ENCODE measurements at places on chromosomes 12 and 14.

DNA sequence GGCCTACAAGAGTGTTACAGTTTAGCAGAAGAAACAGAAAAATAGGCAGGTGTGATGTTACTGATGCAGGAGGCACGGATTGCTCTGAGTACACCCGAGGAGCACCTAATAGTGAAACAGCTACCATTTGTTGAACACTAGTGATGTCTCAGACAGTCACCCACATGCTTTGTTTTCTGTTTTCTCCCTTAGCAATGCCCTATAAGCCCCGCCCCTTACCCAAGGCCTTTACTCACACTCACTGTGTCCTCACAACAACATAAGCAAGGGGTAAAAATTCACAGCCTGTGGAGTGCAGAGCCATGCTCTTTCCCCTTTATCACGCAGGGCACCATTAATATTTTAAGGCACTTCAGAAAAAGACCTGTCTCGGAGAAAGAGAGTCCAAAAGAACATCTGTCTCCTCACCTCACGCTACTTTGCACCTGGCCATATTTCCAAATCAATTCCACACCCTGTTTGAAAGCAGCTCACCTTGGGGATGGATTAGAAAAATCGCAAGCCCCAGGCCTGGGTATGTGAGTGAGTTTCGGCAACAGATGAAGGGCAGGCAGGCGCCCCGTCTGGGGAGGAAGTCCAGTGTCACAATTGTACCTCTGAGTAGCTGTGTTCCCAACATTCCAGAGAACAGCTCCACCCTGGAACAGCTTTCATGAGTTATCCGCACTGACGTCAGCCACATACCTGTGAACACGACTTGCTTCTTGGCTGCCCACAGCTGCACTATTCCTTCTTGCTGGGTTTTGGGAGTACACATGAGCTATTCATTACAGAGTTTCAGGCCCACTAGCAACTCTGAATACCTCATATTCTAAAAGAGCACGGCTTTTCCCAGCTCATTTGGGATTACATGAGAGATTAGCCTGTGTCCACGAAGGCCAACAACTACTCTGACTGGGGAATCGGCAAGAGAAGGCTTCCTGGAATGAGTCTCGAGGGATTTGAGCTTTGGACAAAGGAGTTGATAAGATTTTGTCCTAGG lies 26.0 kb downstream of the MAPK1IP1L start:
- DNase-seq: peak; percentile 40

DNA sequence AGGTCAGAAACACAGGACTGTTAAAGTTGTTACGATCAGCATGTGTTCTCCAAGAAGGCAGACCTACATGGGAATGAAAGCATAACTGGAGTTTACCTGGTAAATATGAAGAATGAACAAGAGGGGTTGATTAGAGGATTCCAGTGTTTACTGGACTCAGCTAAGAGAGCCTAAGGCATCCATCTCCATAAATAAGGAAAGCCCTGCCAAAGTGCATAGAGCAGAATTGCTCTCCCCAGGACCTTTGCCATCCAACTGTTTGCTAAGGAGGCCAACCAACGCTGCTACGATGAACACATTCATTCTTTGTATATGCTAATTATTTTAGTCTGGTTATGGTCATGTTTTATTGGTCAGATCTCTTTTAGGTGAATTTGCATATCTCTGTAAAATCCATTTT lies 17.1 kb upstream of the PAWR start:
- no peak for DNase-seq

DNA sequence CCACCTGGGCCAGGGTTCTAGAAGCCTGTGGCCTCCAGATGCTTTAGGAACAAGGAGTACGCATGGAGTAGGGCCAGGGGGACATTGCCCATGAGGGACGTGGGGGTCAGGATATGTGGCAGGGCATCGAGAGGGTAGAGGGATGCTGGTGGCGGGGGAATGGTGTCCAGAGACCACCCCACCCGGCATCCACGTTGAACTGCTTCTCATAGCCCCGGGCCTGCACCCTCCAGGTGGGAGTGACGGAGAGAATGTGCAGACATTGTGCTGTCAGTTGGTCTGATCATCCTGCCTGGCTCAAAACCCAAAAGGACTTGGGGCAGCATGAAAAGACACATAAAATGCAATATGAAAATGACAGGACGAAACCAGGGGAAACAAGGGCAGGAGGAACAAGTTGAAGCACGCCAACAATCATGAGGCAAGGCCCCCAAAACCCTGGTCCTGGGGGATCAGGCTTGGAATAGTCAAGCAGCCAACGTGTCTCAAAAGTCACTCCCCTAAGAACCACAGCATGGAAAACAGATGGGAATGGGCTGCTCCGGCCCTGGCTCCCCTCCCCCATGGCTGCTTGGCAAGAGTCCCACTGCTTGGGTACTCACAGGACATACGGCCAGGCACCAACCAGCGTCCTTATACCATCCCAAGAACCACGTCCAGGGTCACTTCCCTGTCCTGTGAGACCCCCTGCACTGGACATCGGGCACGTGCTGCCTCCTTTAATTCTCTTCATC lies 117.9 kb downstream of the DICER1 start:
- DNase-seq: no peak

- DNase-seq: peak; percentile 26
Measured at GRCh38 chr14:73783107-73783727, 68.4 kb upstream of the PTGR2 start.

- no peak for DNase-seq
Measured at GRCh38 chr12:80364056-80364455, 80.0 kb upstream of the PTPRQ start.
